ENCODE measurements at places on chromosomes 1 and 21.

DNA sequence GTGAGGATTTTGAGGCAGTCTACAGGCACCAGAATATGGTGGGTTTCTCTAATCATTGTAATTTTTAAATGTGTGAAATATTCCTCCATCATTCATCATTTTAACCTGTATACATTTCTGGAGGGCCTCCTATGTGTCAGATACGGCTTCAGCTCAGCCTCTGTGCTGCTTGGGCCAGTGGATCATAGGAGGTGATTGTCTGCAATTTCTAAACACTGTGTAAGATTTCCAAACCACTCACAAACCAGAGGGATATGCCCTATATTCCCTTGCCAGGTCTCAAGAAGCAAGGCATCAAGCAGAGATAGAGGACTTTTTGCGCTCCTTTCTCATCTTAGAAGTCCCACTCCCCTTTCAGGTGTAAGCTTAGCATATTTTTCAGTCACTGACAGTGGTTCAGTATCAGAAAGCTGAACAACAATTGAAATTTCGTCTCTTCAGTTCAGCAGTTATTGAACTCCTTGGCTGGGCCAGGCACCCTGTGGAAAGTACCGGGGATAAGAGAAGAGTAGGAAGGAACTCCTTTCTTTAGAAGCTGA is 190.9 kb downstream of the NFIA start:
- no peak for DNase-seq

DNA sequence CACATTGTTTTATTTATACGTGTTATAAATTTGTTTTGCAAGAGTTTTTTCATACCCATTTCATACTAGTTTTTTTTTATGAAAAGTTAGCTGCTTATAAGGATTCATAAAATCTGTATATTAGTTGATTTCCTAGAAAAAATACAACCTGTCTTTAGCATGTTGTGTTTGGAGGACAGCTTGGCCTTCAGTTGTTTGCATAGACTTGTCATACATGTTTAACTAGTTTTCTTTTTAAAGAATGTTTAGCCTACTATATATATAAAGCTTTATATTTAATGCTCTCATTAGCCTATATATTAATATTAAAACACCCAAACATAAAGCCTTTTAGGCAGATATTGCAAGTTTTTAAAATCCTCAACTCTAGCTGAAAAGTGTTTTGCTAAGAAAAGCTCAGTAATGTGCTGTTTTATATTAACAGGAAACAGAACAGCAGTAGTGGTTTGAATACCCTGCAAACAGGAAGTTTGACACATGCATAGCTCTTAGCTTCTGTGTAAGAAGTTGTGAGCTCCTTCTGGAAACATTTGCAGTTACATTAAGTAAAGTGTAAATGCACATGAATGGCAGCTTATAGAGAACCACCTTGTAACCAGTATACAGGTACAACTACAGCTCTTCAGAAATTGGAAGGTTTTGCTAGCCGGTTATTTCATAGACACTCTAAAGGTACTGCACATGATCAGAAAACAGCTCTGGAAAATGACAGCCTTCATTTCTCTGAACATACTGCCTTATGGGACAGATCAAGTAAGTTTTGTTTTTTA is at the start of gene PRKACB:
TSS of gene PRKACB (plus strand) at position 476 of the 770 bp plus-strand sequence. CDS start at position 567, 91 bp downstream.
- DNase-seq = no peak

DNA sequence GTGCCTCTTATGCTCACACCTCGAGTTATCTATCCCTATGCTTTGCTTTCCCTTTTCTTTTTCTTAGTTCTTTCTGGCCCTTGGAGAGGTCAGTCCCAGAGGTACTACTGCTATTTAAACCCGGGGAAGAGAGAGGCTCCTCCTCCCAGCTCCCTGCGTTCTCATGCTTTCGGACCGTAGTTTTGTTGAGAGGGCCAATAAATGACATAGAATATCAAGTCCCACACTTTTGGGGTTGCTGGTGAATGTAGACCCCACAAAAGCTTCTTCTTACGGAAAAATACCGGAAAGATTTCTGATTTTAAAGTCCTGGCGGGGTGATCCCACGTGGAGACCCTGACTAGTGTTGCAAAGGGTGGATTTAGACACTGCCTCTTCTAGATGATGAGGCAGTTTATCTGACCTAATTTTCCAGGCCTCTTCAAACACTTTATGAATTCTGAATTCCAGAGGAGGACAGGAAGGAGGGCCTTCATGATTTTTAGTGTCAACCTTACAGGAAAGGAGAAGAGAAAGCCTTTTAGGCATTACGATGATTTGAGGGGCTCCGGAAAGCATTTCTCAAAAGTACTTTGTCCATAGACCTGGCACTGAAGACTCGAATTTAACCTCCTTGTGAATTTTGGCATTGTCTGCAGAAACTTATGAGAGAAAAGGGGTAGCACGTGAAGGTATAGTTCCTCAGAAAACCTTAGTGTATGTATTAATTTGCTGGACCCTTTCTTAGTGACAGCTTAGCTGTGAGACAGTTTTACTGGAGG is 694 bp downstream of the TMEM167B start:
- DNase-seq = no peak

- DNase-seq = no peak
Observed at GRCh38 chr1:34663031-34663430, 91.8 kb upstream of the GJB5 start.

GRCh38 chr1:184253921-184254320 is 132.9 kb upstream of the C1orf21 start:
- DNase-seq = no peak

- no peak for DNase-seq
Observed at GRCh38 chr1:244368279-244368678, 83.4 kb downstream of the ADSS2 start.

DNA sequence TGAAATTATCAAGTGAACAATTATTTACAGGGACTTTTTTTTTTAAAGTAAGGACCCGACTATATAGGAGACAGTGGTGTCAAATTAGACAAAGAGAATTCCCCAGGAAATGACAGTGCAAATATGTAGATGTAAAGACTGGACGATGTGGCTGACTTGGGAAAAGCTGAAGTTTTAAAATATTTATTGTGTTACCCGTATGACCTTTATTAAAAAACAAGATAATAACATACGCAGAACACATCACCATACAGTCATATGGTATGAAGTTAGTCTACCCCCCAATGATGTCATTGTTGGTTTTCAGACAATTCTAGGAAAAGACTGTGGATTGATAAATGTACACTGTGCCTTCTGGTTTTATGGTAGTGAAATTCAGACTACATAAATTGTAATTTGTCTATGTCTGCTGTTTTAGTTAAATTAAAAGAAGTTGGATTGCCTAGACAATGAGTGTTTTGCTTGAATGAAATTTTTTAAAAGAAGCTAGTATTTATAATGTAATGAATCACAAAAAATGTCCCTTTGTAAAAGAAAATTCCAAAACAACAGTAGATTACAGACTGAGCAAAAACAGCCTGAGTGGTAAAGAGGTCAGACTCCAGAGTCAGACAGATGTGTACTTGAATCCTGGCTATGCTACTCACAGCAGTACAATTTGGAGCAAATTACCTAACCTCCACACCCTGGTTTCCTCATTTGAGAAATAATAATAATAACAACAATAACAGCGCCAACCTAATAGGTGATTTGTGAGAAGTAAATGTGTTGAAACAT is 15.5 kb upstream of the PDC start:
- no peak for DNase-seq

GRCh38 chr21:32957545-32957944 is 68.2 kb upstream of the OLIG2 start:
- no peak for DNase-seq

DNA sequence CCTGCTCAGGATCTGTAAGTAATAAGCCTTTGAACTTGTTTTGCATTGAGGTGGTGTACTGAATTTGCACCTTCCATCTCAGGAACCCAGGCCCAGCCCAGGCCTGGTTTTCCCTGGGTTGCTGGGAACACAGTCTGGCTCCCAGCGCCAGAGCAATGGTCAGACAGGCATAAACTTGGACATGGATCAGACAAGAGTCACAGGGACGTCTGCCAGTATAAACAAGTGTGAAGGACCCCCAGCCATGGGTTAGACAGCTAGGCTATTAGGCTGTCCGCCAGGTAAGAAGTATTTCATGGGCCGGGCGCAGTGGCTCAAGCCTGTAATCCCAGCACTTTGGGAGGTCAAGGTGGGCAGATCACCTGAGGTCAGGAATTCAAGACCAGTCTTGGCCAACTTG is 5.5 kb downstream of the IFNLR1 start:
- DNase-seq = no peak

GRCh38 chr1:75615613-75616435 is 4.9 kb upstream of the SLC44A5 start:
- no peak for DNase-seq

DNA sequence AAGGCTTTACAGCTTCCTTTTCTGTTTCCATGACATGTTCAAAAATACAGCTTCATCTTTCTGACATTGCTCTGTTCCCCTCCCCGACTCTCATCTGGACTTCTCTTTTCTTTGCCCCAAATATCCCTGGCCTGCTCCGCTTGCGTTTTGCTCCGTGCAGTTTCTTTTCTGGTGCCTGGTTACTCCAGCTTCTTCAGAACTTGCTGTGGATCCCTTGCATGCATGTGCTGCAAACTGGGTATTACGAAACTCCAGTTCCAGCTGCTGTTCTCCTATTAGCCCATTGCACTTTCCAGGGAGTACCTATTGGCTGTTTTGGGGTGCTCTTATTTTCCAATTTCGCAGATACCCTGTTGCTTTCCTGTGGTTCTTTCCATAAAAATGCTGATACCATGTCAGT is 9.9 kb upstream of the NDC1 start:
- no peak for DNase-seq

DNA sequence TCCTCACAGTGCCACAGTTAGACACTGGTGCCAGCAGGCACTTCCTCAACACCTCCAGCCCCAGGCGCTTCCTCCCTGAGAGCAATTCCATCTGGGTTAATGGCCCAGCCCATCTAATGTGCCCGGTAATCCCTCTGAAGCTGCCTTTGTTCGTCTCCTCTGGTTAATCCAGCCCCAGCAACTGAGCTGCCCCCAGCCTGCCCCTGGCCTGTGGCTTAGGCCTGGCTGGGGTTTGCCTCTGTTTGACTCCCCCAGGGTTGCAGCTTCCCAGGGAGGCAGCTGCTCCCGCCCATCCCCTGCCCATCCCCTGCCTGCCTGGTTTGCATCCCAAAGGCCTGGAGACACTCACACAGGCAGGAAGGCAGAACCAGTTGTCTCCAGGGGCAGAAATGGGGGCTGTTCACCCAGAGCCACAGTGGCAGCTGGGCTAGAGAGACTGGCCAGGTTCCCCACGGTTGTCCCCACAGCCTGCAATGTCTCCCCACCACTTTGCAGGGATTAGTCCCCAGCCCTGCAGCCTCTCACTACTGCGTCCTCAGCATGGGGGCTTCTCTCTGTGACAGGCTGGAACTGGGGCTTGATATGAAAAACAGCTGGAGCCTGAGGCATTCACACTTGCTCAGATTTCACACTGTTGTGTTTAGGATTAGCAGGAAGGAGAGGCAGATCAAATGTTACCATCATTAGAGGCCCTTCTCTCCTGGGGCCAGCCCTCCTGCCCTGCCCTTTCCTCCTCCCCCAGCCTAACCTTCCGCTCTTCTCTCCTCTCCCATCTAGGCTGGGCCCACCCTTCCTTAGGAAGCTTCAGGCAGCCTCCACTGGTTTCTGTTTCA is 120.2 kb downstream of the TLR5 start:
- DNase-seq = no peak

DNA sequence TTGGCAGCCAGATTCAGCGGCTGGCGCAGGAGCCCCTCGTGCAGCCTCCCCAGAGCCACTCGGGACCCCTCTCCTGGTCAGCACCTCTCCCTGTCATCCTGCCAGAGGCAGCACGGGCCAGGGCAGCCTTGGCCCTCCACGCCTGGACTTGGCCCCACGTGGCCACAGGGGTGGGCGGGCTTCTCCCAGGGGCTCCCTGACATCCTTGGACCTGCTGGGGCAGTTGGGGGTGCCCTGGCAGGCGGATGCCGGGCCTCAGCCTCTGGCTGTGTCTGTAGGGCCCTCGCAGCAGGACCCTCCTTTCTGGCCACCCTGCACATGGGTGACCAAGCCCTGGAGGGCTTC is 60.2 kb downstream of the MORN1 start:
- no peak for DNase-seq

DNA sequence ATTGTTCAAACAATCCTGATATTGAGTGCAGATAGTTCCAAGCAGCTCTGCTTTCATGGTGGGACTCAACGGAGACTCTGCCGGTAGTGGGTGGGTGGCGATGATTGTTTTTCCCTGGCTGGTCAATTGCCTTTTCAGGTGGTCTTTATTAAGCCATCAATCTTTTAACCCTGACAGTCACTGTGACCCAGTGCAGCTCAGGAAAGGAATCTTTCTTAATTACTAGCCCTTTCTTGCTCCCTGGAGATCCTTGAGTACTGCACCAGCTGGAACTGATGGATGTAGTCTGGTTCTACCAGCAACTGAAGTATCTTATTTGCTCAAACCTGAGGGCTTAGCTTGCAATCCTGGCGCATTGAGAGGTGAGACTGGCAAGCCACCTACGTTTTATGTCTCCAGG is 196.4 kb downstream of the PLPP3 start:
- DNase-seq = no peak

GRCh38 chr1:21652101-21652936 is 16.8 kb downstream of the RAP1GAP start:
- no peak for DNase-seq

GRCh38 chr1:24321126-24321525 is 2.0 kb downstream of the GRHL3 start:
- DNase-seq = no peak

DNA sequence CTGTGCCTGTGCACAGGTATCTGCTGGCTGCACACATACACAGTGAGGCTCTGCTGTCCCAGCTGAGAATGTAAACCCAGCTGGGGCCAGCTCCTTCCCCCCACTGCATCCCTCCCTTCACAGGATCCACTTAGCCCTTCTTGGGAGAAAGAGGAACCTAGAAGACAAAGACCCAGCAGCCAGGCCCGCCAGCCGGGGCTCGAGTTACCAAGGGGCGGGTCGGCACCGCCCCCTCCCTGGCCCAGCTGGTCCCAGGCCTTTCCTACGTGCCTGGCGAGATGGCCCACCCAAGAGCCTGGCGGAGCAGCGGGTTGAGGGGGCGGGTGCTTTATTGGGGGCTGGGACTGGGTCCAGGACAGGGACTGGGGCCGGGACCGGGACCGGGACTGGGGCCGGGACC is 2.1 kb downstream of the SH3BGRL3 start:
- no peak for DNase-seq

DNA sequence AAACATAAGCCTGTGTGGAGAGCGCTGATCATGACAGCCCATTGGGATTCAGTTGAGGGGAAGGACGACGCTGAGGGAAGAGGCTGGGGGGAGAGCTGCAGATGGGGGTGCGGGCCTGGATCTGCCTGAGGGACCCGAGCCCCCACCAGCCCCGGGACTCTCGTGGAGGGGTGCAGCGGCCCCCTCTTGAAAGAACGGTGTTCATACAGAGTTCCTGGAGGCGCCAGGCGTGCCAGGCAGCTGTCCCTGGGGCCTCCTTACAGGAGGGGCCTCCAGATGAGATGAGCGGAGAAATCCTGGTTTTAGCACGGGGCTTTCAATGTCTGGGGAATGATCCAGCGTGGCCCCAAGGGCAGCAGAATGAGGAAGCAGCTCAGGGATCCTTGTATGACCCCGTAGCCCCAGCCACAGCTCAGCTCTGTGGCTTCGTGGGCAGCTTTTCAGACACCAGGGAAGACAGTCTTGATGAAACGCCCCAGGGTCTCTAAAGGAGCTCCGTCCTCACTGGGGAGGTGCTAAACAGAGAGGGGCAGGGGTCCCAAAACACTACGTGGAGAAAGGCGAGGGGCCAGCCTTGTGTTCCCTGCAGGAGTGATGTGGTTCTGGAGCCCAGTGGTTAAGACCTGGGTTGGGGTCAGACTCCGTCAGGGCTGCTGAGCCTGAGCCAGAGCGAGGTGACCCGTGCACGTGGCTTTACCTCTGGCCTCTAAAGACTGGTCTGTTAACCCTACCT is 7.2 kb upstream of the DSCAM start:
- no peak for DNase-seq
